ENCODE measurements at places on chromosomes 3 and 15.
A peak's percentile ranks its signal among the peaks of the same experiment; 100 is the strongest.

DNA sequence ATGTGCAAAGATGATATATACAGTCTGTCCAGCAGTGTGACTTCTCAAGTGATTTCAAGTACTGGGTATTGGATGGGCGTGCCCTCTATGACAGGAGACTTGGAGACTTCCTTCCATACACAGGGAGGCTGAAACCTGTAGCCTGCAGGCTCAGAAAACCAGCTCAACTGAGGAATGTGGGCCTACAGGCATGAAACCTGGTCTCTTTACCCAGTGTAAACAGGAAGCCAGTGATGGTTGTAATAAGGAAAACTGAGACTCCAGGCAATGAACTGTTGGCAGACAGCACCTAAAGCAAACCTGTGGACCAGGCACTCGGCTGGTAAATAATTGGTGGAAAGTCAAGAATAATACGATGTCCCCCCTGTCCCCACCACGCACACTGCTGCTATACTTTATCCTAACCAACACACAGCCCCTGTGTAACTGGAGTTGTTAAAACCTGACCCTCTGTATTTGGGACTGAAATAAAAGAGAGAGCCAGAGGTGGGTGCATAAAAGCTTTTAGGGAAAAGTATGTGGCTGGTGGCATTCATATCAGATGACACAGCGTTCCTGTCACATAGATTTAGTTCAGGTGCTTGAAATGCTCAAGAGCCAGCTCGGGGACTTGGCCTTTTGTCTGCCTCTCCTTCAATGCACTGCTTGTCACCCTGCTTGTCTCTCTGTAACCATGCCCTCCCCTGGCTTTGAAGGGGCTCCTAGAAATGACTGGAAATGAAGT is 144.7 kb downstream of the TPRG1 start:
- peak; percentile 36 for DNase-seq

DNA sequence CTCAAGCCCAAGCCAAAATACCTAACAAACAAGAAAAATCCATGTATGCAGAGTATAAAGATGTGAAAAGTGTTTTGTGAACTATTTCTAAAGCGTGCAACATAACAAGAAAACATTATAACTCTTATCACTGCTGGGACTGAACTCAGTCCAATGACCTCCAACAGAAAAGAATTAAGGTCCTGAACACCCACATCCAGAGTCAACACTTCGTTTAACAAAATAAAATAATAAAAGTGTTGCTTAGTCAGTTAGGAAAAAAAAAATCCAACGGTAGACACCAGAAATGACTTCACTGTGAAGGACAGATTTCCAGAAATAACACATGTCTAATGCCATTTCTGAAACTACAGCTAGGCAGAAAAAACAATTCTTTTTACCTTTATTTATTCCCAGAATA is 28.0 kb downstream of the MB21D2 start:
- DNase-seq = no peak

DNA sequence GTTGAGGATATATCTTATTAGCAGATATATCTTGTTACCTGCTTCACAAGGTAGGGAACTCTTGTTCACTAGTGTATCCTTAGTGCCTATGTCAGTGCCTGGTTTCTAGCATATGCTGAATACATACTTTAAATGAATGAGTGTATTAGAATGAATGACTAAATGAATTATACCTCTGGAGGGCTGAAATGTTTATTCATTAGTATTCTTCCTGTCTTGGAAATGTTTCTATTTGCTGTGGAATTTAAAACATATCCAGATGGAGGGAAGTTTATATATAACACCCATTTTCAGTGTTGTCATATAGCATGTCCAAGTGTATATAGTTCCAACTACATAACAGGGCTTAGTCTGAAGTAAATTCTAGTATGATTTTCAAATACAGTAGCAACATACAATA is 581.5 kb downstream of the TBL1XR1 start:
- no peak for DNase-seq

DNA sequence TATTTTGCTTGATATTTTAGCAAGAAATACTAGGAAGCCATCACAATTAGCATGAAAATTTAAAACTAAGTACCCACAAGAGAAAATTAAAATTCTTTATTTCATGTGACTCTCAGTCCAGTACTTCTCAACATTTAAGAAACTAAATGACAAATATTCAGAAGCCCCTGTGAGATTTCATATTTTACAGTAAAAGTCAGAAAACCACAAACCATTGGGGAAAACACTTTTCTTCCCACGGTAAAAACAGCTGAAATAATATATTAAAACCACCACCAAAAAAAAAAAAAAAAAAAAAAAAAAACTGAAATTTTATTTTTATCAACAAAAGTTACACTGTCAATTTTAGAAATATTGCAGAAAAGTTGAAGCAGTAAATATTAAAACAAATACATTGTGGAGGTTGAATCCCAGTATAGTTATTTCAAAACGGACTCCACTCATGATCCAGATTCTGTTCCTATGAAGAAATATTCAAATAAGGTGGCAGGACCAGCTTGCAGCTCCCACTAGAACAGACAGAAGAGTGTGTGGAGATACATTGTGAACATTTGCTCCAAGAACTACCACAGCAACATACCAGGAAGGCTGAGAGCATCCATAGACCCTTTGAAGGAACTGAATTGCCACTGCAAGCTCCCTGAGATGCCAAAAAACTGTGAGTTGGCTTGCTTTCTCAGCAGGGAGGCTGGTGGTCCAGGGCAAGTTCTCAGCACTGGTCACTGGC is 308.2 kb downstream of the CTNNB1 start:
- DNase-seq = no peak

GRCh38 chr3:10329495-10330015 is 8.6 kb upstream of the SEC13 start:
- DNase-seq = no peak

GRCh38 chr3:72990701-72991395 is 5.8 kb upstream of the PPP4R2 start:
- no peak for DNase-seq

DNA sequence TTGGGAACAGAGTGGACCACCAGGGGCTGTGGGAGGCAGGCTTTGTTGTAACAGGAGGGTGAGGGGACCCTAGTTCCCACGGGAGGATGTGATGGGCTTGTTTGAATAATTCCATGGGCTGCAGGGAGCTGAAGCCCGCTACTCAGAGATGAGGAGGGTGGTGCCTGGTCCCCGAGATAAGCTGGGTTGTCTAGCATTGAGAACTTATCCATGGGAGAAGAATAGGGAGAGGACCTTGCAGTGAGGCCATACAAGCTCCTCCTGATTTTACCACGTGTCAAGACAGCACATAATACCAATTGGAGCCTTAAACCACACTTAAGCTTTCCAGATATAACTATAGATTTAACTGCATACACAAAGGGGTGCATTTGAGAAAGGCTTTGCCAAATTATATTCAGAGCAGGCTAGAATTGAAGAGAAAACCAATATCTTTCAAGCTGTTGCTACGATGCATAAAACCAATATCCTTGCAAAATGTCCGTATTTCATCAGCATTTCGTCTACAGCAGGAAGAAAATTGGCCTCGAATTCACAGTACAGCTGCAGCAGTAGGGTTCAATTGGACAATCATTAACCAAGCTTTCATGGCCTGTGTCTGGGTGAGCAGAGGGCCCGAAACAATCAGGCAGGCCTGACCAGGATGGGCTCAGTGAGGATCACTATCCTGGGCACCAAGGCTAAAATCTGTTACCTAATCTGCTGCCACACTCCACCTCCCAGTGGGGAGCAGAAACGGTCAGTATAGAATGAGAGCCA is 500.7 kb downstream of the OCA2 start:
- DNase-seq = no peak

All from EL (cell line).